ENCODE measurements at places on chromosomes 4 and X.

GRCh38 chr4:848307-848691 is 22.4 kb upstream of the CPLX1 start:
- no peak for DNase-seq

DNA sequence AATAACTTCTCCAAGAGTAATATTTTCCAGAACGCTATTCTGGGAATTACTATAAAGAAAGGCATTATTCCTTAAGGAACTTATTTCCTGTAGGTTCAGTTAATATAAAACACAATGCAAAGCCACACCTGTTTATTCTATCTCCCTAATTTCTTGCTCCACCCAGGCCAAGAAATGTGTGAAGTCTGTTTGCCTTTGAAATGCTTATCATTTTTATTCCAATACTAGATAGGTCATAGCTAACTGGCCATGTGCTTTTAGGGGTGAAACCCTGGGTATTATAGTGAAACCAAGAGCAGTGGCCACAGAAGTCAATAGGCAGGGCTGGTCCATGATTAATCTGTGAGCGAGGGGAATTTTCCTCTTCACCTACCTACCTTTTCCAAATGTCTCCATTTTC is 14.8 kb downstream of the CXCL3 start:
- DNase-seq: no peak

DNA sequence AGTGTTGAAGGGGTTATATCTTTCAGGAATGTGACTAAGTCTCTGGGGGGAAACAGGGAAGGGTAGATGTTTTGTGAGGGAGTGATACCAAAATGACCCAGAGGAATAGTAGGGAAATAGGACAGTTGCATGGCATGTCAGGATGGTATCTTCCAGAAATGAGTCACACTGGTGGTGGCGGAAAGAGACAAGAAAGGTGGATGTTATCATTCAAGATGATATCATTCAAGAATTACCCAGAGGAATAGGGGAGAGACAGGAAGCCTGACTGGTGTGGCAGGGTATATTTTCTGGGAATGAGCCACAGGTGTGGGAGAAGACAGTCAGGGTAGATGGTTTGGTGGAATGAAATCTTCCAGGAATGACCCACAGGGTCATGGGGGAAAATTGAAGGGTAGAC is 61.1 kb downstream of the MAOA start:
- no peak for DNase-seq

DNA sequence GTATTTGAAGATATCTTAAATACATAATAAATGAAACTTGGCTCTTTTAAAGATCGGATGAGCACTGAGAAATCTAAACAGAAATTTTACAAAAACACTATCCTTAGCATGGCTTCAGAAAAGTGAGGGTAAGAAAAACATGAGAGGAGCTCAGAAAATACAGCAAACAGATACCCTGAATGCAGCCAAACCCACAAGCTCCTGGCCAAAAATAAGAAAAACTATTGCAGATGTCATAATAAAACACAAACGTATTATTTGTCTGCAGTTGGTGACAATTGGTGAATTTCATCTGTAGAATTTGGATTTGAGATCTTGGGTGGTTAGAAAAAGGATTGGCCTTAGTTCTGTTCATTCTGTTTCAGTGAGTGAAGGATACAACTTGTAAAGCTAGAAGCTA is 603.9 kb downstream of the INPP4B start:
- no peak for DNase-seq

- peak; percentile 93 for DNase-seq
These were observed 88.4 kb downstream of the WDFY3 start for GRCh38 chr4:84878090-84878489.

DNA sequence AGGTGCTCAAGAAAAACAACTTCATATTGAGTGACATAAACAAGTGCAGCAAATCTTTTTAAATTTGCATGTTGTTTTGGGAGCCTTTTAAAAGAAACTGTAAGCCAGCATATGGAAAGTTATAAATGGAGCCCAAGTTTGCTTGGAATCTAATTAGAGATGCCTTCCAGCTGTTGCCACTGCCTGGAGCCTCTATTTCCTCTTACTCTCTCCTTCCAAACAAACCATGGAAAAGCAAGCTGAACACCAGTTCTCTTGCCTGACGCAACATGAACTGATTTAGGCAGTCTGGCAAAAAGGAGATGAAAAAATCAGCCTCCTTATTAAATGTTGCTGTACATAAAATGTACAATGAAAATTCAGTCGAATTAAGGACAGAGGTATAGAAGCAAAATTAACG is 21.5 kb downstream of the ARSJ start:
- no peak for DNase-seq

DNA sequence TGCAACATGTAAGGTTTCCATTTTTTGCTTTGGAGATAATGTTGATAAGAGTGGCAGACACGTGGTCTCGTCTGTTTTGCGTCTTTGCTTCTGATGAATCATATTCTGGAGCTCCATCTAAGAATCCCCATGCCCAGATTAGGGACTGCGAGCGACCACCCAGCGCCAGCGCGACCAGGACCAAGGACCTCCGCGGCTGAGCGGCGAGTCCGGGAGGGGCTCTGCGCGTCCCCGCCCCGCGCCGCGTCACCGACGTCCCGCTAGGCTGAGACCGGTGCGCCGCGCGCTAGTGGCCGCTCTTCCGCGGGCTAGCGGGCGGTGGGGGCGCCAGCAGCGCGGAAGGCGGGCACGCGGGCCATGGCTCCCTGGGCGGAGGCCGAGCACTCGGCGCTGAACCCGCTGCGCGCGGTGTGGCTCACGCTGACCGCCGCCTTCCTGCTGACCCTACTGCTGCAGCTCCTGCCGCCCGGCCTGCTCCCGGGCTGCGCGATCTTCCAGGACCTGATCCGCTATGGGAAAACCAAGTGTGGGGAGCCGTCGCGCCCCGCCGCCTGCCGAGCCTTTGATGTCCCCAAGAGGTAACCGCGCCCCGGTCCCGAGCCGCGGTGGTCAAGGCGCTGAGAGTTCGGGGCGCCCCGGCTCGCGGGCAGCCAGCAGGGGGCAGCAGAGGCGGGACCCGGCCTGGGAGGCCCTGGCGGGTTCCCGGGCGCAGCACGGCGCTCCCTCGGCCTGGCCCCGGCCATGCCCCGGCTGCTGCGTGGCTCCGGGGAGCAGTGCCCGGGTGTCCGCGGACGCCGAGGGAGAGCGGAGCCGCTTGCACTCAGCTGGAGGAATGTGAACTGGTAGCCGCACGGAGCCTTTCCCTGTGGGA is at the start of gene SRD5A3:
Gene SRD5A3, plus strand, starts transcription at position 263 of the 871 bp plus-strand sequence. Its CDS starts 95 bp downstream, at position 358.
- DNase-seq: peak; percentile 83

- peak; percentile 73 for DNase-seq
These were observed 348.7 kb upstream of the KLF3 start for GRCh38 chr4:38315286-38315685.

DNA sequence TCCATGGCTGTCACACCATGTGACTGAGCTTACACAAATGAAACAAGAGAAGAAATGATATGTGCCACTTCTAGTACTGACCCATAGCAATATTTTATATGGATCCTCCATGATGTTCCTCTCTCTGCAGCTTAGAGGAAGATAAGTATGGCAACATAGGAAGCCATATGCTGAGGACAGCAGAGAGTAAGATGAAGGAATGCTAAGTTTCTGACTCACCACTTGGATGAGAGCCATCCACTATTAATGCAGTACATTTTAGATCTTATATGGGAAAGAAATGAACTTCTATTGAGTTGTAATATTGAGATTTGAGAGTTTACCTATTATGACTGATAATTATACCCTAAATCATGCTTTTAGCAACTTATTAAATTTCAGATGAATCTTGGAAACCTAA is 386.9 kb upstream of the MAOA start:
- DNase-seq: peak; percentile 45

- DNase-seq: no peak
These were observed 60.7 kb downstream of the IL15 start for GRCh38 chr4:141697116-141697515.

- peak; percentile 51 for DNase-seq
These were observed at the start of gene BEX3 for GRCh38 chrX:103376118-103376978. Gene BEX3, plus strand, starts transcription at chrX:103376538. Its CDS starts 984 bp downstream, at chrX:103377522.

- no peak for DNase-seq
These were observed 66.5 kb upstream of the LRPAP1 start for GRCh38 chr4:3598695-3599227.

DNA sequence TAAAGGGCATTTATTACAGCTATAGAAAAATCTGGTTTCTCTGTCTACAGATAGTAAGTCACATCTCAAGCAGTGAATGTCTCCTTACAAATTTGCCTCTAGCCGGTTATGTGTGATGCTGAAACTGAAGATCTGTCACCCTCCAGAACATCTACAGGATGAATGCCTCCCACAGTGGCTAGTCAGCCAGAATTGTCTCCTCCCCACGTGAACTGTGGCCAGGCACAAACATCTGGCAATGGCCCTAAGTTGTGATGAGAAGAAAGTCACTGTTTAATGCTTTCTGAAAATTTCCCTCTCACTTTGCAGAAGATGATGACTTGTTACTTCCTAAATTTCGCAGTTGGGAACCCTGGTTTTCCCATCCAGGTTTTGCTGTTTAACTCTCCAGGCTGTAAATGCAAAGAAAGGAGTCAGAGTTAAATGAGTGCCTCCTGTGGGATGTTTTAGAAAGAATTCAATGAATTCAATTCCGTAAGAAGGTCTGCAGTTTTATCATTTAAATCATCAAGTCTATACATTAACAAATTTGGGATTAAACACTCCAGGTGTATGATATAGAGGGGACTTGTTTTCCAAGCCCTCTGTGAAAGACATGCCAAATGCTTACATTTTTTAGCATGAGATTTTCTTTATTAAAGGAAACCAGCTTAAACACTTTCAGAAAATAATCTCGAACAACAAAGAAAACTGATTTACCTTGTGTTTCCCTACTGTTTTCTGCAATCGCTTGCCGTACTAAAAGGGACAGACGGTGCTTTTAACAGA is 55.4 kb upstream of the TLR3 start:
- DNase-seq: no peak

- no peak for DNase-seq
These were observed 24.2 kb downstream of the FAM156A start for GRCh38 chrX:52933976-52934703.

DNA sequence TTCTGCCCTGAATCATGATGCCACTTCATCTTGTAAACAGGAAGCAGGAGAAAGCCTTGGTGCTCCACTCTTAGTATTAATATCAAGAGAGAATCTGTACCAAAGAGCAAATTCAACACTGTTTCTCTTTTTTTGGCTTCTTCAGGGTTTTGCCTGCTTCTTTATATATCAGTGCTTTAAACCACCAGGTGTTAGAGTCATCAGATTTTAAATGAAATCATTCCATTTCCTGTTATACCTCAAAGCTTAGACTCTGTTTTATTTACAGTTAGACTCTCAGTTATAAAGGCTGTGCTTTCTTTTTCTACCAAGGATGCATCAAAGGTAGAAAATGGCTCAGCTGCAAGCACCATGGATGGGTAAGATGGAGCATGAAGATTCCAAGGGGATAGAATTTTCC is 350.9 kb downstream of the CAMK2D start:
- DNase-seq: no peak

DNA sequence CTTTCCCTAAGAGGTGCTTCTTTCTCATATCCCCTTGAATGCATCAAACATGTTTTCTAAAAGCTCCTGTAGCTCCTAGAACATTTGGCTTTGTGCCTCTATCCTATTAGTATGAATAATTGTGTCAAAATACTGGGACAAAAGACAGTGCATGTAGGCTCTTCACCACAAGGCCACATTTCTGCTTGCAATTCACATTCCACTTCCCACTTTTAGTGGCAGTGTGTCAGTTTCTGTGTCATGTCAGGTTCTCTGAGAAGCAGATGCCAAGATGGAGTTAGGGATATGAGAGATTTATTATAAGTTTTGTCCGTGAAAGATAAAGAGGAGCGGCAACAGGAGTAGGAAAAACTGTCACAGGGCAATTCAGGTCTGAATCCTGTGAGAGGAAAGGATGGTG is 61.3 kb upstream of the GPRIN3 start:
- DNase-seq: no peak

GRCh38 chr4:181301735-181302710 is 941.2 kb upstream of the TENM3 start:
- peak; percentile 27 for DNase-seq

DNA sequence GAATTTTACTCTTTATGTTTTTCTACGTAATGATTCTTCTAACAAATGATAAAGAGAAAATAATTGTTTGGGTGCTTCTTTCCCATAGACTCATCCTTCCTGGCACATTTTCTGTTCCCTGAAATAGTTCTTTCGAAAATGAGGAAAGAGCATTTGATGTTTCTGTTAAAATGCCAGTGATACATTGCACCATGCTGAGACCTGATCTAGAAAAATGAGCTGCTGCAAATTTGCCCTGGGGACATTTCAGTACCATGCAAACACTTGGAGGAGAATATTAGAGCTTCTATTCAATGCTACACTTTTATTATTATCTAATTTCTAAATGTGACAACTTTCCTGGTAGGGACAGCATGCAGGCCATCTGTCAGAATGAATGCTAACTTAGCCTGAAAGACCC is 83.3 kb downstream of the C4orf33 start:
- no peak for DNase-seq

DNA sequence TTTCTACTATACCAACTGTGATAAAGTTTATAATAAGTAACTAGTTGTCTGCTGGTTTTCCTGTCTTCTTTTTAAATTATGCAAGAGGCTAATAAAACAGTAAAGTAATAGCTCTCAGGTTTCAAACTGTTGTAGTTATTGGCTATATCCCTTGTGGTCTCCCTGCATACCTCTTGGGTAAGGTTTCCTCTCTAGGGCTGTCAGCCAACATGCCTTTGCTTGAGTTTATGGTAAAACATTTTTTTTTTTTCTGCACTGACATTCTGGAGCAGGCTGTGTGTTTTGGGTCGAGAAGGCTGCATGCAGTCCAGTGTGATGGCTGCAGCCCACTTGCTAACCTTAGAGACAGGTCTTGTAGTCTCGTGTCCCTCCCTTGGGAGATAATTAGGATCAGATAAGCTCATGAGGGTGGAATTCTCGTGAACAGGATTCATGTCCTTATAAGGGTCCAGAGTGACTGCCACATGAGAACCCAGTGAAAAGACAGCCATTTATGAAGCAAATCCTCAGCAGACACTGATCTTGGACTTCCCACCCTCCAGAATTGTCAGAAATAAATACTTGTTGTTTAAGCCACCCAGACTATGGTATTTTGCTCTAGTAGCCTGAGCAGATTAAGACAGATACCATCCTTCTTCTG is 831.2 kb downstream of the CCSER1 start:
- DNase-seq: peak; percentile 85
